Neuronal stem cell (in vitro differentiated cells): ENCODE measurements at places on chromosomes 13 and 19.

DNA sequence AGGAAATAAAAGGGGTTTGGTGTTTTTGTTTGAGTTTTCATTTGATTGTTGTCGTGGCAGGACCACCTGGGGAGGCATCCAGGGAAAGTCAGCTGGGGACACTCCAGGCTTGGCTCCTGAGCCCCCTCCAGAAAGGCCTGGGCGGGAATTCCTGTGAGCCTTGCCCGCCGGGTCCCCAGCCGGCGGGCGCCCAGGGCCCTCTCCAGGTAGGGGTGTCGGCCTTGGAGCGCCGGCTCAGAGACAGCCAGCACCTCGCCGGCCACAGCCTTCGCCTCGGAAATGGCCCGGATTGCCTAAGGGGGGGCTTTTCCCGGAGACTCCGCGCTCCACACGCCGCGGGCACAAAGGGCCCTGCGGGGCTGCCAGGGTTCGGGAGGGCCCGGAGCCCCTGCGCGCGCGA, 125.0 kb downstream of the TNFRSF19 start:
- H3K27ac ChIP-seq = no peak overlapping the region
- DNase-seq = no peak
- peaks cover 8% of the 10 kb centered on the region for H3K4me1 ChIP-seq

DNA sequence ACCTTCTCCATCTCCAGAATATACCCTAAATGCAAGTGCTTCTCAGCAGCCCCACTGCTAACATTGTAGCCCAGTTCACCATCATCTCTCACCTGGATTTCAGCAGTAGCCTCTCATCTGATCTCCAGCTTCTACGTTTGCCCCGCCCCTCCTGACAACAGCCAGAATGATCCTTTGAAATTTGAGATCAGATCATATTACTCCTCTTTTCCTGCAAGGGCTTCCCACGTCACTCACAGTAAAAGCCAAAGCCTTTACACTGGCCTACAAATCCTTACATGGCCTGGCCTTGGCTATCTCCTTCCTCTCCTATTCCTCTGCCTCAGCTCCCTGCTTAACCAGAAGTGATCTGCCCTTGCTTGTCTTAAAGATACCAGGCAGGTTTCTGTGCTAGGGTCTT, 94.3 kb upstream of the NBEA start:
- H3K36me3 ChIP-seq = no peaks in the 10 kb centered on the region
- no peak overlapping the region for H3K4me3 ChIP-seq
- H3K27ac ChIP-seq = no peak overlapping the region
- DNase-seq = no peak
- no peaks in the 10 kb centered on the region for H3K4me1 ChIP-seq

DNA sequence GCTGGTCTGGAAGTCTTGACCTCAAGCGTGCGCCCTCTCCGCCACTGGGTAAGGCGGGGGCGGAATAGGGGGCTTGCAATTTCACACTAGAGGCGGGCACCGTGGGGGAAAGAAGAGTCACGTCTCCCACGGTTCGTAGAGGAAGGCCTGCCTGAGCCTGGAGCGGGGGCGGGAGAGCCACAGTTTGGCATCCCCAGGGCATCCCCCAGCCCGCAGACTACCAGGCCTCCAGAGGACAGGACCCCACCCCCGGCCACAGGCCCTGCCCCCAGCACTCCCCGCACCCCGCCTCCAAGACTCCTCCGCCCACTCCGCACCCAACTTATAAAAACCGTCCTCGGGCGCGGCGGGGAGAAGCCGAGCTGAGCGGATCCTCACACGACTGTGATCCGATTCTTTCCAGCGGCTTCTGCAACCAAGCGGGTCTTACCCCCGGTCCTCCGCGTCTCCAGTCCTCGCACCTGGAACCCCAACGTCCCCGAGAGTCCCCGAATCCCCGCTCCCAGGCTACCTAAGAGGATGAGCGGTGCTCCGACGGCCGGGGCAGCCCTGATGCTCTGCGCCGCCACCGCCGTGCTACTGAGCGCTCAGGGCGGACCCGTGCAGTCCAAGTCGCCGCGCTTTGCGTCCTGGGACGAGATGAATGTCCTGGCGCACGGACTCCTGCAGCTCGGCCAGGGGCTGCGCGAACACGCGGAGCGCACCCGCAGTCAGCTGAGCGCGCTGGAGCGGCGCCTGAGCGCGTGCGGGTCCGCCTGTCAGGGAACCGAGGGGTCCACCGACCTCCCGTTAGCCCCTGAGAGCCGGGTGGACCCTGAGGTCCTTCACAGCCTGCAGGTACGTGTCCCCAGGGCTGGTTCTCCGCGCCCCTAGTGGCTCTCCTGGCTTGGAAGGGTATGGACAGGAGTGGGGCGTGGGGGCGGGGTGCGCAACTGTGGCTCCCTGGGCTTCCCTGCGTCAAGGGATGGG, at the start of gene ANGPTL4:
Gene ANGPTL4 (plus strand): TSS at position 353 of the 969 bp plus-strand sequence. CDS start 167 bp downstream, at position 520.
- peak within 1 kb of the TSS; percentile 56 for H3K27ac ChIP-seq
- peaks cover 2% of the 10 kb centered on the region for H3K36me3 ChIP-seq
- H3K27me3 ChIP-seq = peaks cover 23% of the 10 kb centered on the region
- peak; percentile 64 for DNase-seq
- peaks cover 16% of the 10 kb centered on the region for H3K4me1 ChIP-seq

DNA sequence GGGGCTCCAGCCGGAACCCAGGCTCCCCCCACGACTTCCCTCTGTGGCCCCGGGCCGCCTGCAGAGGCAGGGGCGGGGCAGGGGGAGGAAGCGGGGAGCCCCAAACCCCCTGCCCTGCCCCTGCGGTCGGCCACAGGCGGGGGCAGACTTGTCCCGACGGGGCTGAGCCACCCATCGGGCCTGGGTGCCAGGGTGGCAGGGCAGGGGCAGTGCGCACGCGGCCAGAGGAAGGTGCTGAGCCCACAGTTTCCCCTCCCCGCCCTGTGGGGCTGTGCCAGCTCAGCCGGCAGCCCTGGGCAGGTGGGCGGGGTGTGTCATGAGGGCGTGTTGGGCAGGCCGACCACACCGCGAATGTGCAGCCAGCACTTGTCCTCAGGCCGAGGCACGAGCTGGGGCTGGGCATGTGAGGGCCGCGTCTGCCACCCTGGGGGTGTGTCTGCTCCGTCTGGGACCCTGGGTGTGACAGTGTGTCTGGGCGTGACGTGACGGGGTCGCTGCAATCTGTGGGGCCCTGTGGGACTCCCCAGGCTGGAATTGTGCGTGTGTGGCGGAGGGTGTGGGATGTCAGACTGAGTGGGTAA, 17.7 kb downstream of the CCDC97 start:
- no peak for DNase-seq
- H3K4me1 ChIP-seq = peaks cover 27% of the 10 kb centered on the region
- H3K27me3 ChIP-seq = no peaks in the 10 kb centered on the region
- peaks cover 17% of the 10 kb centered on the region for H3K36me3 ChIP-seq

DNA sequence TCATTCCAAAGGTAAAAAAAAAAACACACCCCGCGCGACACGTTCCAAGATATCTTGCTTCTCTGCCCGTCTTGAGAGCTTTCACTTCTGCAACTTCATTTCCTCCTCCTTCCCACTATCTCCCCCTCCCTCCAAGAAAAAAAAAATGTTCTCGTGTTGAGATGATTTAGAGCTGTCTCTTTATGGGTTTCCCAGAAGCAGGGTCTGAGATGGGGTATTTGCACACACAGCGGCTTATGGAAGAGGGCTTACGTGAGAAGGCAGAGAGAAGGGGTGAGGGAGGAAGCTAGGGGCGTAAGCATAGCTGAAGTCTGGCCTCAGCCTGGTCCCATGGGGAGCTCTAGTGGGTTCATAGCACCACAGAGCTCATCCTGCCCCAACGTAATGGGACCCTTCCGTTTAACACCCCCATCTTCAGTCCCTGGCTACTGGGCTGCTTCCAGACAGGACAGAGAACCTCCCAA, 31.3 kb upstream of the USE1 start:
- H3K27me3 ChIP-seq = no peaks in the 10 kb centered on the region
- no peak for DNase-seq
- peaks cover 85% of the 10 kb centered on the region for H3K36me3 ChIP-seq
- H3K4me3 ChIP-seq = no peak overlapping the region

GRCh38 chr19:3642987-3643673, 16.5 kb upstream of the CACTIN start:
- no peak for DNase-seq
- H3K4me3 ChIP-seq = no peak overlapping the region
- no peaks in the 10 kb centered on the region for H3K4me1 ChIP-seq
- no peak overlapping the region for H3K27ac ChIP-seq
- H3K27me3 ChIP-seq = no peaks in the 10 kb centered on the region
- peaks cover 19% of the 10 kb centered on the region for H3K36me3 ChIP-seq

DNA sequence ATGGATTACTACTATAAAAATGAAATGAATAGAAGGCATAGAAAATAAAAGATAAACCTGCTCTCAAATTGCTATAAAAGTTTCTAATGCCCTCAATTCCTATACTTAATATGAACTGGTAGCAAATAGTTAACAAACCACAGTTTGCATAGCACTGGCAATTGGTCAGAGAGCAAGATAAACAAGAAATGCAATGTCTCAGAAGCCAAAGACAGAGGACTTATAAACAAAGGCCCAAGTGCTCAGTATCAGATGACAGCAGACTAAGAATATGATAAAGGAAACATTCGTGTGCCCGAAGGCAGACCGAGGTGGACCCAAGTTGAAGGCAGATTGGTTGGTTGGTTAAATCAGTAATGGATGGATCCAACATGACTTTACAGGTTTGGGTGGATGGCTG, 50.6 kb downstream of the IPO5 start:
- DNase-seq = no peak
- peaks cover 48% of the 10 kb centered on the region for H3K36me3 ChIP-seq
- H3K4me3 ChIP-seq = no peak overlapping the region
- H3K27ac ChIP-seq = no peak overlapping the region
- no peaks in the 10 kb centered on the region for H3K27me3 ChIP-seq

GRCh38 chr13:107553838-107554237, 661.5 kb downstream of the LIG4 start:
- H3K36me3 ChIP-seq = no peaks in the 10 kb centered on the region
- no peak overlapping the region for H3K4me3 ChIP-seq
